LoVo (cell line): ENCODE measurements at places on chromosomes 1 and 21.

- DNase-seq = no peak
Measured at GRCh38 chr1:53470155-53470554, 11.0 kb downstream of the DMRTB1 start.

GRCh38 chr1:100035214-100035613, 65.4 kb downstream of the SLC35A3 start:
- no peak for DNase-seq

DNA sequence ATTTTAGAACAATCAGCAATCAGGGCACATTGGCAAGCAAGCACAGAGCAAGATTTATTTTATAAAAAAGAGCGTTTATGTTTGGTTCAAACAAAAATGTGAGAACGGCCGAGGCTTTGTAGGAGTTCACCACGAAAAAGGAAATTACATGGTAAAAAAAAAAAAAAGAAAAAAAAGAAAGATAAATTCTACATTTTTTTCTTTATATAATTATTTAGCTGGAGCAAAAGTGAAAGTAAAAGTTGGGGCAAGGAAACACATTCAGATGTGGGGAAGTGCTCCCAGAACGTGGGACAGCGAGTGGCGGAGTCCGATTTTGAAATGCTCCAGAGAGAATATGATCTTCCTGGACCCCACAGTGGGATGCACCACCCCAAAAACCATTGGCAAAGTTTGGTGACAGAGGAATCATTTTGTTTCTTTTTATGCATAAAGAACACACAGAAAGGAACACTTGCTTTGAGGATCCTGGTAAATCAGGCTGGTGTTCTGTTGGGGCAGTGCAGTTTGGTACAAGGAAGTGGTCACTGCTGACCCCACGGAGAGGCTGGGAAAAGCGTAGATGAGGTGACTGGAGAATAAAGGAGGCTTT, 16.3 kb upstream of the ATP5PO start:
- DNase-seq = no peak

DNA sequence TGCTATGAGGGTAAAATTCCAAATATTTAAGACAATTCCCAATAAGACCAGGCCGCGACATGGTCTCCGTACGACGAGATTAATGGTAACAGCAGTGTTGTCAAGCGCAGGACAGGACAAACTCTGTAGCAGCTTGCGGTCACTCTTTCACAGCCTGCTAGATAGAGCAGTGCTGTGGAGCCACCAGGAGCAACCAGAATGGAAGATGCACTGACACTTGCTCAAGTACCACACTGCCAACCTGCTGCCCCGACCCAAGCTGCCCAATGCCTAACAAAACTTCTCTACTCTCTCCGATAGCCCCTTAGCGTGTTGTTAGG, 636 bp downstream of the WARS2 start:
- no peak for DNase-seq

DNA sequence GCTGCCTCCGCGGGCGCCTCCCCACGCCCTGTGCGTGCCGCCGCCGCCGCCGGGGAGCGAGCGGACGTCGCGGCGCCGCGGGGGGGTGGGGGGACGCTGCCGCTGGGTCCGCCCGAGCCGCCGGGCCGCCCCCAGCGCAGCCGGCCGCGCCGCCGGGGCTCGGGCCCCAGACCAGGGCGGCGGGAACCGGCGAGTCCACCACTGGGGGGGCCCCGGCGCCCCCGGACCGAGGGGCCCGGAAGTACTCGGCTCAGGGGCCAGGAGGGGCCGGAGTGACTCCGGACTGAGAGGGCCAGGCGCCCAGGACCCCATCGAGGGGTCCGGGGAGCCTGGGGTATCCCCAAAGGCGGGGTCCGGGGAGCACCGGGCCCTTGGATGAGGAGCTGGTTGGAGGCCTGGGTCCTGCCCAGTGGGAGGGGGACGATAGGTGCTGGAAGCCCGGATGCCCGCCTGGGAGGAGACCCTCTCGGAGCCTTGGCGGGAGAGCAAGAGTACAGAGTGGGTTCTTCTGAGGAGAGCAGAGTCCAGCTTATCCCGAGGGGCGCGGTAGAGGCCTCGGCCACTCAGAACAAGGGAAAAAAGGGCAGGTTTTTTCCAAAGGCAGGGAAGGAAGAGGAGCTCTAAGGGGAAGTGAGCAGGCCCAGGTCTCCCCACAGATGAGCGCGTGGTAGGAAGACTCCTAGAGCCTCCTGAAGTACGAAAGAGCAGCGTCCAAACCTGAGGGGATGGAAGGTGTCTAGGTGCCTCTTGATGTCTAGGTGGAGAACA, 556 bp downstream of the GMEB1 start:
- DNase-seq = peak; percentile 41

- no peak for DNase-seq
Measured at GRCh38 chr21:16773206-16773605, 739.6 kb upstream of the CXADR start.

GRCh38 chr1:169474302-169474995, 11.3 kb downstream of the SLC19A2 start:
- DNase-seq = no peak

DNA sequence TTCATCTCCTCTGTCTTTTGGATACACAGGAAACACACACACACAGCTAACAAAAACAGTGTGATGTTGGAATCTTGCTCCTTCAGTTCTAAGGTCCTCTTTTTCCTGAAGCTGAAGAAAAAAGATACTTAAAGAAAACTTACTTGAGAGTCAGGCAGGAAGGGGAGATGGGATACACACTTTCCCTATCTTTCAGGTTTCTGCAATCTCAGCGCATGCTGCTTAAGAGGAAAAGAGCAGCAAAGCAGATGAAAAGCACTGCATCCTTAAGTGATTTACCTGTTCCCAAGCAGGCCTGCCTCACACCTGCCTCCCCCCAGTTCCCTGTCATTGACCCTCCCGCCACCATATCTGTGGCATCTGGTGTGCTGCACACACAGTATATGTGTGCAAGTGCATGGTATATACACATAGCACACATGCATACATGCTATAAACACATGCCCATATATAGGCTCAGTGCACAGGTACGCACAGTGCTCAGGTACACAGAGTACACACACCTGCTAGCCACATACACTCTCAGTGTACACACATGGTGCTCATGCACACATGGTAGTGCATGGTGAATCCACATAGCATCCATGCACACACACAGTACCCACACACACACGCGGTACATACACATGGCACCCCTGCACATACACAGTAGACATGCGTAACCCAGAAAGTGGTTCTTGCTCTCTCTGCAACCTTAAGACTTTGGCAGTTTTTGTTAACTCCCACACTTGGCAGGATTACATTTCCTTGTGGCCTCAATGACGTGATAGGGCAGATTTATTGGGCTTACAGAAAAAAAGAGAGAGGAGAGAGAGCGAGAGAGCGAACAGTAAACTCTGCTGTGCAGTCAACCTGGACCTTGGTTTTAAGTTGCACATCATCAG, 166.9 kb downstream of the TOMM20 start:
- DNase-seq = peak; percentile 50

DNA sequence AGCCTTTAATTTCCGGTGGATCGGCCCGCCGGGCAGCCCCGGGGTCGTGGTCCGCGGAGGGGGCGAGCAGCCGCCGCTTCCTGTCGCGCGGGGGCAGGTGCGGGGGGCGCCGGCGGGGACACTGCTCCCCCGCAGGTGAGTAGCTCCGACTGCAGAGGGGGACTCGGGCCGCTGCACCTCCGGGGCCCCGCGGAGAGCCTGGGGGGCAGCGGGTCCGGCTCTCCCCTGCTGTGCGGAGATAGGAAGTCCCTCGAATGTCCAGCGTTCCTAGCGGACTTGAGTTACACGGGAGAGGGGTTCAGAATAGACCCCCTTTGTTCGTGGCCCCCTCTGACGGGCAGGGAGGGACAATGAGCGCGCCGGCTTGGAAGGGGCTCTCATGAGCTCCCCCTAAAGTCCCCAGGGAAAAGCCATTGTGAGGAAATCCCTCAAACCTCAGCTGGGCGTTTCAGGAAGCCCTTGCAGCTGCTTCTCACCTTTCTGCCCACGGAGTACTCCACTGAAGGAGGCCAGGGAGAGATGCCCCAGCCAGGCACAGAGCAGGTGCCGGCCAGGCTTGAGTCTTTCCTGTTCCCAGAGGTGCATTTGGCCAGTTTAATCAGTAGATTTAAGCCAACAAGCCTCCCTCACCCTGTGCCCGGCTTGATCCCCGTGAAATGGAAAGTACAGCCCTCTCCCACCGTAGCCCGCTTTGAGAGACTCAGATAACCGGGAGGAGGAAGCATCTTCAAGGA, 925 bp downstream of the PDE9A start:
- DNase-seq = peak; percentile 67

- no peak for DNase-seq
Measured at GRCh38 chr1:118933051-118933781, 54.9 kb downstream of the TBX15 start.

- no peak for DNase-seq
Measured at GRCh38 chr1:44808938-44809917, 905 bp downstream of the BTBD19 start.

GRCh38 chr1:20663969-20664715, 3.0 kb upstream of the DDOST start:
- DNase-seq = no peak

DNA sequence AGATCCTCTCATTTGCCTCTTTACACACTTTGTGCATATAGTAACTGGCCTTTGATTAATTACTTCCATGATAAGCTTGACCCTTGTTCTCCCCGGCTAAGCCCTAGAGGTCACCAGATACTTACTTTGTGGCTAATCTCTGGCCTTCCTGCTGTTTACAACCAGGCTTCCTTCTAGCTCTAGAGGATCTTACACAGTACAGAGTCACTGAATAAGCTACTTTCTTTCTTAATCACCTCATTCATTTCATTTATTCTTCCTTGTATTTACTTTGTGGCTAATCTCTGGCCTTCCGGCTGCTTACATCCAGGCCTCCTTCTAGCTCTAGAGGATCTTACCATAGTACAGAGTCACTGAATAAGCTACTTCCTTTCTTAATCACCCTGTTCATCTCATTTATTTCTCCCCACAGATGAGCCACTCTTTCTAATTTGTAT, 144.3 kb upstream of the C1orf21 start:
- peak; percentile 25 for DNase-seq

DNA sequence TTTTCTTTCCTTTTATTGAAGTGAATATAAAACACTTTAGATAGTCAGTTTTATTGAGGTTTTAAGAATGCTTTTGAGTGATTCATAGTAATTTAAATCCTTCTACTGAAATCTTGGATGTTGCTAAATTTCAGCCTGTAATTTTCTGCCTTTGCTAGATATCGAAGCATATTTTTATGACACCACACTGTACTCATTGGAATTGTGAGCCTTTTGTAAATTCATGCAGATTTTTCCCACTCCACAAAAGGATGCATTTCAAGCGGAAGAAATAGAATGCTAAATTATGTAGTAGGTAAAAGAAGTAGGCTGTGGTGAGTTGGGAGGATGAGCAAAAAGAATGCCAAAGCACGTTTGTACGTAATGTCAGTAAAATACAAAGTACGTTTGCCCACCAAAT, 13.8 kb downstream of the SNX7 start:
- no peak for DNase-seq

DNA sequence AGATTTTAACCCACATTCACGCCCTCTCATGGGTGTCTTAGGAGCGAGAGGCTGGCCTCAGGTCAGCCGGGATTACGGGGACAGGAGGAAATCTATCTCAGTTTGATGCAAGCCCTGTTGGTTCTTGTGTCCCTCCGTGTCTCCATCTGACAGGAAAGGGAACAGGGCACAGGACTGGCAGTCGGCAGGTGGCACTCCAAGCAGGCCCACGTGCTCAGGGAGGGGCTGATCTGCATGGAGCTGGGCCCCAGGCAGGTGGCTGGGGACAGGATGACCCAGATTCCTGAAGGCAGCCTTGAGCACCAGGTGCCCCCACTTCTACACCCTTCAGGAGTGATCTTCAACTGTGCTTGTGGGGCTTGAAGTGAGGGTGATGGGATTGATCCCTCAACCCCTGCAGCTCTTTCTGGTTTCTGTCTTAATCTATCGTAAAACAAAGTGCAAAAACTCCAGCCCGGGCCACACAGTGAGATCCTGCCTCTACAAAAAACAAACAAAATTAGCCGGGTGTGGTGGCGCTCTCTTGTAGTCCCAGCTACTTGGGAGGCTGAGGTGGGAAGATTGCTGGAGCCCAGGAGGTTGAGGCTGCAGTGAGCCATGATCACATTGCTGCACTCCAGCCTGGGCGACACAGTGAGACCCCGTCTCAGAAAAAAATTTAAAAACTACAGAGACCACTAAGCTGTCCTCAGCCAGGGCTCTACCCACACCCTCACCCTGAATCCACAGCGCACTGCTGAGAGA, 8.3 kb downstream of the PLEKHG5 start:
- no peak for DNase-seq

GRCh38 chr1:163203561-163203960, 845 bp upstream of the RGS5 start:
- no peak for DNase-seq

GRCh38 chr1:18618546-18619466, 11.8 kb upstream of the PAX7 start:
- DNase-seq = peak; percentile 67

DNA sequence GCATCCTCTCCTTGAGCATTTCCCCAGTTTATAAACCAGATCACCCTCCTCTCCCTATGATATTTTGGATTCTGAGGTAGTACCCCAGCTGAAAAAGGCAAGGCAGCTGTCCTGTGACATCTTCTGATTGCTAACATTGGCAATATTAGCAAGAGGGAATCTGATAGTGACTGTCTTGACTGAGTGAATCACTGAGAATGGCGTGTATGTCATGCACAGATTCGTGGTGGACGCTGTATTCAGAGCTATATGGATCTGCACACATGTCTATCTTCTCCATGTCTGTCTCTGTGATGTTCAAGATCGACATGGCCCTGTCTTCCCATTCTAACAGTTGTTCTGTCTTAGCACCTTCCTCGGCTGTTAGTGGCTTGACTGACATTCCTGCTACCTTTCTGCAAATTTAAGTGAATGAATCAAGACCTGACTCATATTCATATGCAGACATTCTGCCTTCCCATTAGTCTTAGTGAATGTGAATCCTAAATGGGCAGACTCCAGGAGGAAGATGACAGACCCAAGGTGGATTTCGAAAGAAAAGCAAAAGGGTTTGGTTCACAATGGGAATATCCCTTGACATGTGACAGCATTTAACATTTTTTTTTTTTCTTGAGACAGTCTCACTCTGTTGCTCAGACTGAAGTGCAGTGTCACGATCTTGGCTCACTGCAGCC, 97.7 kb downstream of the PGBD5 start:
- no peak for DNase-seq

DNA sequence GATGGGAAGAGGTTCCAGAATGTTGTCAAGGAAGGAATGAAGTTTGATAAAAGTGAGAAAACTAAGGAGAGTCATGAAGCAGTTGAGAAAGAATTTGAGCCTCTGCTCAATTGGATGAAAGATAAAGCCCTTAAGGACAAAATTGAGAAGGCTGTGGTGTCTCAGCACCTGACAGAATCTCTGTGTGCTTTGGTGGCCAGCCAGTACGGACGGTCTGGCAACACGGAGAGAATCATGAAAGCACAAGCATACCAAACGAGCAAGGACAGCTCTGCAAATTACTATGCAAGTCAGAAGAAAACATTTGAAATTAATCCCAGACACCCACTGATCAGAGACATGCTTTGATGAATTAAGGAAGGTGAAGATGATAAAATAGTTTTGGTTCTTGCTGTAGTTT, 142.8 kb downstream of the CDC7 start:
- DNase-seq = no peak

GRCh38 chr1:29258976-29259801, 22.9 kb downstream of the PTPRU start:
- DNase-seq = no peak

- no peak for DNase-seq
Measured at GRCh38 chr1:52424813-52425212, 20.4 kb downstream of the PRPF38A start.

- DNase-seq = no peak
Measured at GRCh38 chr1:93358293-93358692, 12.6 kb downstream of the DR1 start.
